HFF-Myc (cell line): ENCODE measurements at places on chromosomes 11 and 22.
A peak's percentile ranks its signal among the peaks of the same experiment; 100 is the strongest.

DNA sequence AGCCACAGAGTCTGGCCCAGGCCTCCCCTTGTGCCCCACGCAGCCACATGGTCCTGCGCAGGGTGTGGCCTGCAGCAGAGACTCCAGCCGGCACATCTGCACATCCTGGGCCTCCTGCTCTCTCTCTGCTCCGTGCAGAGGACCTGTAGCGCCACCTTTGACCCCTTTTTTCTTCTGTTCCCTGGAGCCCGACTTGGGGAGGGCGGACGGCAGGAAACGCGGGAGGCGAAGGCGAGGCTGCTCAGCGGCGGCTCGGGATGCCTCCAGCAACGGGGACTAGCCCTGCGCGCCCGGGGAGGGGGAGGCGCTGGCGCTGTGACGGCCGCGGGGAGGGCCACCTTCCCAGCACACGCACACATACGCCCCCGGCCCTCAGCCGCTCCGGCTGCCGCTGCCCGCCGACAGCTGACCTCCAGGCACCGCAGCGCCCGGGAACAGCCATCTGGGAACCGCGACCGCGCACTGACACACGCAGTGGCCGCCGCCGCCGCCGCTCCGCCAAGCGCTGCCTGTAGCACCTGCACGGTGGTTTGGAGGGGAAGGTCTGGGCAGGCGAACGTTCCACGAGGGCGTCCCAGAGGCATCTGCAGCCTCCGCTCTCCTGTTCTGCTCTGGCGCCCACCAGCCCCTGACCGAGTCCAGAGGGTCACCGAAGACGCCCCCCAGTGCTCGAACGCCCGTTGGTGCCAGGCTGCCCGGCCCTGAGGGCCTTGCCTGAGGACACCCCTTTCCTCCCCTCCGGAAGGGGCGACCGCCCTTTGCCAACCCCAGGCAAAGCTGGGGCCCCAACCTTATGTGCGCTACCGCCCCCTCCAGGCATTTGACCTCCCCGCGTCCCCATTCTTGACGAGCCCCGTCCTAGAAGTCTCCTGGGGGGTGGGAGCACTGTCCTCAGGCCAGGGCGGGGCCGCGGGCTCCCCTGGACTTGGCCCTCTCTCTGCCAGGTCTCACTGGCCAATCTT lies 16.9 kb upstream of the C22orf42 start:
- no peak for DNase-seq

GRCh38 chr11:109085708-109086373 lies 336.1 kb upstream of the C11orf87 start:
- DNase-seq, result no peak

DNA sequence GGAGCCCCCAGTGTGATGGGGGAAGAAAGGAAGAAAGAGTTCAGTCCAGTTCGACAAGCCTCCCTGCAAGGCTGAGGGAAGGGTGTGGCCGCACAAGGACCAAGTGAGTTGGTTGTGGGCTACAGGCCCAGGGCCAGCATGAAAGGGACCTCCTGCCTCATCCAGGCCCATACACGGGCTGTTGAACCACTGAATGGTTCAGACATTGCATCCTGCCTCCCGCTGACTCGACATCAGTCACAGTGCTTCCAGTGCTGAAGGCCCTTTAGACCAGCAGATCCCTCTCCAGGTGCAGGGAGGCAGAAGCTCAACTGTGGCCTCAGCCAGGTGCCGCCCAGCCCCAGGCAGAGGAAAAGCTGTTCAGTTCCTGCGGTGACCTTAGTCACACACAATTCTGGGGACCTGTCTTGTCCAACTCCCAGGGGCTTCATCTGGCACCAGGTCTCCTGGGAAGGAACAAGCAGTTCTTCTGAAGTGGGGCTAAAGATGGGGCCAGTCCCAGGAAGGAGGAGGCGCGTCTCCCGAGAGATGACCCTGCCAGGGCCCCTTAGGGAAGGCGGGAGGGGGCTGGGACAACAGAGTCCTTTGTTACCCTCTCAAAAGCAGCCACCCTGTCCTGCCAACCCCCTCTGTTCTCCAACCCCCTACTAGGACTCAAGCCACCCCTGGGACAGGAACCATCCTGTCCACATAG lies 6.6 kb downstream of the ARRB1 start:
- DNase-seq, result no peak

- peak; percentile 29 for DNase-seq
These were observed 96.9 kb downstream of the CCDC34 start for GRCh38 chr11:27266125-27266524.
